ENCODE measurements at places on chromosomes 5 and 9. TPM values are rescaled to one million over a fixed set of nuclear protein-coding genes. Genes with fewer than 3 reads are reported as not detected.

DNA sequence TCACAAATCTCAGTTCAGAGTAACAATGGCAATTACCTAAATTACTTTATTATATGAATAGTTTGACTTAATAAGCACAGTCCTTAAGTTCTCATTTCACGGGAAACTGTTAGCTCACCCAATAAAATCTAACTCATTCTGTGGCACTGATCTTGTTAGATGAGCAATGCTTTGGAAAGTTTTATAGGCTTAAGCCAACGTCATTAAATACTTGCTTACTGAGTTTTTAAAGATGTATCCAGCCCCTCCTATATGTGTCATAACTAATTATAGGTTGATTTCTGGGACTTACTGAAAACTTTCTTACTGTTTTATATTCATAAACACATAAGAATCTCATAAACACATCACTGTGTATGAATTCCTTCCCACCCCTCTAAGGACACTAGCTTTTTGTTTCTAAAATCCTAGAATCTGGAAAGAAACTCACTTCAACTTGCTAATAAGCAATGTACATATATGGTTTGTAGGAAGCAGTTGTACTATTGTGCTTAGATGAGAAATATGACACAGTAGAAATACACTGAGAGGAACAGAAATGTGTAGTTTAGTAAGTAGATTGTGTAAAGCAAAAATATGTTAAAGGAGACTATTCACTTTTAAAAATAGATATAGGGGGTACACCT lies 14.1 kb upstream of the MARCOL start:
- DNase-seq = no peak

DNA sequence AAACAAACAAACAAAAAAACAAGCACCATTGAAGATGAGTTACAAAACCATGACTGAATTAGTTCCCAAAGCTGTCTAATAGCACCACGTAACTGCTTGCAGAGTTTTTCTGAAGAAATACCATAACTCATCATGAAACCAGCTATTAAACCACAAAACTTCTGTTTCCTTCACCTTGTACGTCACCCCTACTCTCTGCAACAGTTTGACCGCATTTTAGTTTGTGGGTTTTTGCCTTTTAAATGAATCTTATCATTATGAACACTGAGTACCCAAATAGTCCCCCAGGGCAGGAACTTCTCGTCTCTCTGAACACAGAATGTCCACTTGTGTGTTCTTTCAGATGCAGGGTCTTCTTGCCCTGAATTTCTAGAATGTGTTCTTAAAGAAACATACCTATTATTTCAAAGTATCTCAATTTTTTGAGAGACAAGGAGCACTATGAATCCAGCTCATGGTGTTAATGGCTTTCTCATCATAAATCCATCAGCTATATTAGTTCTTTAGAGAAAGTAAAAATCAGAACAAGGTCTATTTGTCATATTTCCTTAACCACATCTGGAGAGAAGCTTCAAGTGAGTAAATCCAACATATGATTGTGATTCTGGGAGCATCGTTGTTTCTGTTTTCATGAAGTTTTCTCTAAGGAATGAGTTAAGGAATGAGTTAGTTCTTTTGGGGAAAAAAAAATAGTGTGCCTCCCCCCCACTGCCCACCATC lies 210.6 kb downstream of the AUH start:
- no peak for DNase-seq

GRCh38 chr5:4661836-4662235 lies 478.3 kb upstream of the ADAMTS16 start:
- no peak for DNase-seq

- no peak for DNase-seq
These were observed 124.7 kb upstream of the SLCO6A1 start for GRCh38 chr5:102623329-102624065.

DNA sequence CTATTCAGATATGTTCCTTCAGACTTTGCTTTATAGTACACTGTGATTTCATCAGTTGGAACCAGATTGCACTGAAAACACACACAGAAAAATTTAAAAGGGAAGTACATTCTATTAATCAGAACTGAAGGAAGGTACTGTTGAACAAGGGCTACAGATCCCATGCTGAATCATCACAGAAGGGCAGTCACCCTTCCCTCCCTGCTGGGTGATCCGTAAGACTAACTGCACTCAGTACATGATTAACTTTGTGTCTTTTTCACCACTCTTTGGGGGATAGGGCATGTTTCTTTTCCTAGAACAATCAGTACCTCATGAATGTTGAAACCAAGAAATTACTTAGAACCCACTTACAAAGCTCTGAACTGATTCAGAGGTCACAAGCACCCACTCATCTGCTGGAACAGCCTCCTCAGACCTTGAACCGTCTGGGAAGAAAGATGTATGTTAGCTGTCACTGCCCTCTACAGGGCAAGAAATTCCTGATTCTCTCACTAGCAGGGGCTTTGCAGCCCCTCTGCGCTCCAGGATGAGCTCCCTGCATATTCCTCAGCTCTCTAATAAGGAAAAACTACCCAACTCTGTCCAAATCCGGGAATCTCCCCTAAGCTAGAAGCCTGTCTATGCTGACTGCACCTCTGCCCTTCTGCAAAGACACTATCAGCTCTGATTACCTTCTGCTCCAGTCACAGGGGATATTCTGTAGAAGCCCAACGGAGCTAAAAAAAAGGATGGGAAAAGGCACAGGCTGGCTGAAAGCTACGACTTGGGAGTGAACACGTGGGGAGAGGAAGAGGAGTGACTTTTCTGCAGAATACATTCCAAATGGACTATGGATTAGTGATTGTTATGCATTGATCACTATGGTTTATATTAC lies 51.0 kb downstream of the IARS1 start:
- no peak for DNase-seq

- no peak for DNase-seq
These were observed 5.3 kb downstream of the NFX1 start for GRCh38 chr9:33295571-33295970.

Gene CORO2A
- total RNA-seq = 23.9 TPM
